ENCODE measurements at places on chromosomes 2 and 18. TPM values are rescaled to one million over a fixed set of nuclear protein-coding genes. Genes with fewer than 3 reads are reported as not detected.

NTSR2 gene
- total RNA-seq = not detected

ANKRD36 gene
- 4.5 TPM for total RNA-seq

TDRD15 gene
- total RNA-seq = not detected

EN1 gene
- not detected for total RNA-seq

LCT gene
- not detected for total RNA-seq

TXNDC2 gene
- total RNA-seq = not detected

CFAP65 gene
- not detected for total RNA-seq

CENPA gene
- total RNA-seq = 0.35 TPM

DNA sequence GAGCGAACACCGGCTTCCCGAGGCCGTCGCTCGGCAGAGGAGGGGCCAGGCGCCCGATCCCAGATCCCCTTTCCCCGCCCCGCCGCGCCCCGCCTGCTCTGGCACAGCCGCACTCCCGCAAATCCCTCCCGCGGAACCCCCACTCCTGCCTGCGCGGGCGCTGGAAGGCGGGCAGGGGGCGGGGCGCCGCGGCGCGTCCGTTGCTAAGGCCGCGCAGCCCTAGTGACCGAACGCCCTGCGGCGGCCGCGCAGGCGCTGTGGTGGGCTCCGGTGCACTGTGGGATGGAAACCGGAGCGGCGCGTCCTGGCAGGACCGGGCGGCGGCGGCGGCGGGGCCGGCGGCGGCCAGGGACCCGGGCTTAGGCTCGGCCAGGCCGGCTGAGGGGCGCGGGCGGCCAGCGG is at the start of gene TRAF3IP1:
Gene TRAF3IP1 (plus strand): TSS at position 273 of the 402 bp plus-strand sequence. CDS start 145 bp downstream, outside the sequence.
- DNase-seq = peak; percentile 95

DNA sequence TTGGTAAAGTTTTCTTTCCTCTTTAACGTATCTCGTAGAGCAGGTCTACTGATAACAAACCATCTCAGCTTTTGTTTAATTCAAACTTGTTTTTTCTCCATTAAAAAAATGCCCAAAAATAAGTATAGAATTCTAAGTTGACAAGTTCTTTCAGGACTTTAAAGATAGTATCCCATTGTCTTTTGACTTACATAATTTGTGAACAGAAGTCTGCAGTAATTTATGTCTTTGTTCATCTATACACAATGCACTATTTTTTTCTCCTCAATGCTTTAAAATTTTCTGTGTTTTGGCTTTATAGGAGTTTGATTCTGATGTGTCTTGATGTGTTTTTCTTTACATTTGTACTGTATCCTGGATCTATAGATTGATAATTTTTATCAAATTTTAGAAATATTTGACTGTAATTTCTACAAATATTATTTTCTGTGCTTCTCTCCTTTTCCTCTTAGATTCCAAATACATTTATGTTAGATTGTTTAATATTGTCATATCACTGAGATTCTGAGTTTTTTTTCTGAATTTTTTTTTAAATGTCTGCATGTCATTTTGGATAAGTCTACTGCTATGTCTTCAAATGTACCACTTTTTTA is 143.3 kb downstream of the FTCDNL1 start:
- no peak for DNase-seq

DNA sequence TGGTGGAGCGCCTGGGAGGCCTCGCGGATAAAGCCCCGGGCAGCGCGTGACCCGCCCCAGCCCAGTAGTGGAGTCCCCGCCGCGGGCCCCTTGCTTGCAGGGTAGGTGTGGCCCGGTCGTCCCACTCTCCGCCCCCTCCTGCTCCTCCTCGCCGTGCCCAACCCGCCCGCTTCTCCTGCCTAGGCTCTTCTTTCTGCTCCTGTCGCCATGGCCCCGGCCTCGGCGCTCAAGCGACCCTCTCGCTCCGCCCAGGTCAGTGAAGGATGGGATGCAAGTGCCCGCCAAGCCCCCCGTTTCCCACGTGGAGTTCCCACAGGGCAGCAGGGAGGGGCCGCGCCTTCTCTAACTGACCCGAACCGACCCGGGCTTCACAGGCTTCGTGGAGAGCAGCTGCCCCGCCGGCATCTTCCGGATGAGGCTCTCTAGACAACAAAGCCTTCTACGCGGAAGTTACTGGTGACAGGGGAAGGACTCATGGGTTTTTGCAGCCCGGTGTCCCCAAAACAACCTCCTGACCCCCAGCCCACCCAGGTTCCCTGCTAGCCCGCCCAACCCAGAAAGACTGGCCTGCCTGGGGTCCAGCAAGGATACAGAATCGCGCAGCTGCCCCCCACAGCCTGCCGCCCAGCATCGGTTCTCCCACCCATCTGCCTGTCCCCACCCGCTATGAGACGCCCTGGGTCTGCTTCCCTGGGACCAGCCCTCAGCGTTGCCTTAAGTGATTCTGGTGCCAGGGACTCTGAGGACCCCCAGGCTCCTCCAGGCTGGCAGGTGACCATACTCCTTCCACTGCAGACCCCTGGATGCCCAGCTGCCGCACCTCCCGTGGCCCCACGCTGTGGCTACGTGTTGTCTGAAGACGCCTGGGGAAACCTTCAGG is 32.8 kb downstream of the TTC32 start:
- DNase-seq = peak; percentile 44

DNA sequence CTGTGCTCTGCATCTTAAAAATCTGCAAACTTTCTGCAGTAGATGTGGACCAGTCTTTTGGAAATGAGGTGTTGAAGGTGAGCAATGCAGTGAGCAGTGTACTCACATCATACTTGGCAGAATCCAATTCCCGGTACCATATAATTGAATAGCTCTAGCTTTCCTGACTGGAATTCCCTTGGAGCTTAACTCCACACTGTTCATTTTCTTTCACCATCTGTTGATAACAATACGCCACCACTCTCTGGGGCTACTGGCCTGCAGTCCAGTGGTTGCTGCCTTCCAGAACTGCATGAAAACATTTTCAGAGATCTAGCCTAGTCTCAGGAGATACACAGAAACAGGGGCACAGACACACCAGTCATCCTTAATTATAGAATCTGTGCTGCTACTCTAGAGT is 820.0 kb upstream of the NXPH2 start:
- DNase-seq = no peak

DNA sequence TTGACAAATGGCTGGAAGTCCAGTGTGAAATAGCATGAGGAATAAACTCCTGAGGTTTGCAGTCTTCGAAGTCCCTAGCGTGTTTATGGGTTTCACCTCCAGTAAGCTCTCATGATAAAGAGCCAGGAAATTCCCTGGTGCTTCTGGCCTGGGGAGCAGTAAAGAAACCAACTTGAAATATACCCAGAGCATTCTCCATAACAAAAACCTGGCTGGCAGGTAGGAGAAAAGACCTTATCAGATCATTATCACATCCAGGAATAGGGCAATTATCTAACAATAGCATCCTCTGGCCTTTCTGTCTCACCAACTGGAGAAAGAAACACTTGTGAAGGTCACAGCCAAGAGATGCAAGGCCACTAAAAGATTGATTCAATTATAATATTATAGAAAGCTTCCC is 513.6 kb upstream of the LRRTM4 start:
- no peak for DNase-seq

DNA sequence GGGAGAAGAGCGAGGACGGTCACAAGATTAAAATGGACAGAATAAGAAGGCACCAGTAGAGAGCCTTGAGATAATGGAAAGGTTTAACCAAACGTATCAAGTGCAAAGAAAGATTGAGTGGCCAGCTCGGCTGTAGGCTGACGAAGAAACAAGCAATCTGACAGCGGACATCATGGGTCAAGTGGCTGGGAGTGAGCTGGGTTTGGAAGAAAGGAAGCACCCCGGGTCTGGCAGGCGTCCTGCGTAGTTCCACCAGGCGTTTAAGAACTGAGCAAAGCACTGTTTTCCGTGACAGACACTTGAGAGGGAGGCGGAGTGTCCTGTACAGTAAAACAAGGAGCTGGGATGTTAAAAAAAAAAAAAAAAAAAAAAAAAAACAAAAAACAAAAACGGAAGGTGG is 27.1 kb downstream of the DAPL1 start:
- no peak for DNase-seq

GRCh38 chr2:136496966-136497365 is 268.4 kb upstream of the THSD7B start:
- DNase-seq = no peak

DNA sequence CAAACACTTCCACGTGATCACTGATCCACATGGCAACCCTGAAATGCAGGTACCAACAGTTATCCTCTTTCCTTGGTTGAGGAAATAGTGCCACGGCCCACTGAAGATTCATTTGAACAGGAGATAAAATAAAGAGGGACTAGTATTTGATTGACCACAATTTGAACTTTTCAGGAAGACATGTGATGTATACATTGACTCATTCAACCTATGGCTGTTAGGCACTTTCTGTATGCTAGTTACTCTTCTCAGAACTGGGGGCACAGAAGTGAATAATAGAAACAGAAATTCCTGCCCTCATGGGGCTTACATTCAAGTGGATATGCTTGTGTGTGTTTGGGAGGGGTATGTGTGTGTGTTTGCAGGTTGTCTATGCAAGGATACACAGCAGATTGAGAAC is 199.6 kb downstream of the PRKCE start:
- no peak for DNase-seq

Data from heart left ventricle (tissue), 16 donors.